ENCODE measurements at places on chromosomes 11 and 22.

GRCh38 chr11:126963115-126963514 lies 37.5 kb downstream of the KIRREL3 start:
- no peak for DNase-seq

- DNase-seq = peak; percentile 79
These were observed 13.7 kb downstream of the ARHGEF17 start for GRCh38 chr11:73321604-73322381.

- DNase-seq = no peak
These were observed 31.5 kb upstream of the CYB5R3 start for GRCh38 chr22:42680648-42681047.

- peak; percentile 95 for DNase-seq
These were observed 27.0 kb downstream of the ADA2 start for GRCh38 chr22:17192186-17192585.

DNA sequence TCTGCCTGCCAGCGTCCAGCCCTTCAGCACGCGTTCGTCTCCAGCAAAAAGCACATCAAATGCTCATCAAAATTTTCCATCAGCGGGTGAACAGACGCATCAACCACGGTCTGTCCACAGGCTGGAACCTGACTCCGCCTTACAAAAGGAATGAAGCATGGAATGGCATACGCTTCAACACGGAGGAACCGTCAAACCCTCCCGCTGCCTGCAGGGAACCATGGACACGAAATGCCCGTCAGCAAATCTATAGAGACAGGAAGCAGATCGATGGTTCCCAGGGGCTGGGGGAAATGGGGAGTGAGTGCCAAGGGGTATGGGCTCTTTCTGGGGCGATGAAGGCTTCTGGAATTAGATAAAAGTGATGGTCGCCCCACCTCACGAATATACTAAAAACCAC lies 16.2 kb downstream of the TSSC4 start:
- no peak for DNase-seq

GRCh38 chr11:120137611-120138521 lies at the start of gene TRIM29:
TSS of gene TRIM29 (minus strand) at chr11:120138113. CDS start at chr11:120138031, 82 bp downstream.
- DNase-seq = peak; percentile 89

DNA sequence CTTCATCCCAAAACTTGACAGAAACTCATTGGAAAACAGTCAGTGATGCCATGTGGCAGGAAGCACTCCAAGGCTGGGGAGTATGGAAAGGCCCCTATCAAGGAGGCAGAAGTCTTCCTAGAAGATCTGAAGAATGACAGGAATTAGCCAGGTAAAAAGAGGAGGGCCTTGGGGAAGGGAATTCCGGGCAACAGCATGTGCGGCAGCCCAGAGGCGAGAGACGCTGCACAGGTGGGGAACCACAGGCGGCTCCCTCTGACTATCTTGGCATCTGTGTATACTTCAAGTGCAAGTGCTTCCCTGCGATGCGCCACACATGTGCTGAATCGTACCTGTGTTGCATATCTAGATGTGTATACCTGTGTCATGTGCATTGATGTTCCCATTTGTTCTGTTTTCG lies 12.7 kb downstream of the PDE2A start:
- DNase-seq = peak; percentile 31

All from NCI-H69 (cell line).